T-helper 2 cell (primary cell): ENCODE measurements at places on chromosomes 2 and 18.

DNA sequence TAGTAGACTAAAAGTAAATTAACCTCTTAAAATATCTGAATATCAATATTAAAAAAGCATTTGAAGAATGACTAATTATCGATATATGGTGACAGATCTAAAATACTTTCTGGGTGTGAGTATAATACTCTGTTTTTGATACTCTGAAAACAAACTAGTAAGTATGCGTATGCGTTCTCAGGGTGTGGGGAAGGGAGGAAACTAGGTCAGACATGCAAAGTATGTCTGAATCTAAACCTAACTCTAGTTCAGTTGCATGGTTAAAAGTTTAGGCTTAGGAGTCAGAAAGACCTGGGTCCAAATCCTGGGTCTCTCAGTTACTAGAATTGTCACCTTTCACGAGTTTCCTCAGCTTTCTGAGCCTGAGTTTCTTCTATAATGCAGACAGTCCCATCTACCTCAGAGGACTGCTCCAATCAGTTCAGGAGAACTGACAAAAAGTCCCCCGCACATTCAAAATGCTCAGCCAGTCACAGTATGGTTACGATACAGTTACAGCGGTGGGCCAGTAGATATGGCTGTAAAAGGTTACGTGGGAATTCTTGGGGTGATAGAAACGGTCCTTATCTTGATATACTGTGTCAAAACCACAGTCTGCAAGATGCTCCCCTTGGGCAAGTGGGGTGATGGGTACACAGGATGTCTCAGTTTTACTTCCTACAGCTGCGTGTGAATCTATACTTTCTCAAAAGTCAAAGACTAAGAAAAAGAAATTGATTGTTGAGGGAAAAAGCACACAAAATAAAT is 29.2 kb downstream of the UNC50 start:
- peak; percentile 88 for DNase-seq

DNA sequence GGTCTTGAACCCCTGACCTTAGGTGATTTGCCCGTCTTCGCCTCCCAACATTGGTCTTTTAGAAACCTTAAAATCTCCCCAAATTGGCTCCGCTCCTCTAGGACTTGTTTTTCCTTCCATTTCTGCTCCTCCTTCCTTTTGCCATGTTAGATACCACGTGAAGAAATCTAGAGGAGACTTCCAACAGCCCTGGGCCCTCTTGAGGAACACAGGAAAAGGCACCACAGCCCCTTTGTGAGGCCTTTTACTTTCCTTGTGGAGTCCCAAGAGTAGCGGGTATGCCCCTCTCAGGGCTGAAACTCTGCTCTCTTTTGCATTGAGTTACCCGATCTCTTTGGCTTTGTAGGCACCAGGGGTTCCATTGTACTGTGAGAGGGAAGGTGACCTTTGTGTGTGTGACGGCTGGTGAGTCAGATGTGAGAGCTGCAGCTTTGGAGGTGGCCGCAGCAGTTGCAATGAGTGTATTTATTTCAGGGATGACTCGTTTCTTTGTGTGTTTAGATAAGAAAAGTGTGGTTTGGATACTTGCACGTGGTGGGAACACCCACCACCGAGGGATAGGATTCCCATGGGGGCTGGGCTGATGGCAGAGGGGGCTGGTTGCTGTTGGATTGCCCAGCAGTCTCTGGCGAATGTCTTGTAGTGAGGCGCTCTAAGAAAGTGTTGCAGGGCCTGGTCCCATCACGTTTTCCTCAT is 218.4 kb upstream of the HS6ST1 start:
- peak; percentile 61 for DNase-seq

DNA sequence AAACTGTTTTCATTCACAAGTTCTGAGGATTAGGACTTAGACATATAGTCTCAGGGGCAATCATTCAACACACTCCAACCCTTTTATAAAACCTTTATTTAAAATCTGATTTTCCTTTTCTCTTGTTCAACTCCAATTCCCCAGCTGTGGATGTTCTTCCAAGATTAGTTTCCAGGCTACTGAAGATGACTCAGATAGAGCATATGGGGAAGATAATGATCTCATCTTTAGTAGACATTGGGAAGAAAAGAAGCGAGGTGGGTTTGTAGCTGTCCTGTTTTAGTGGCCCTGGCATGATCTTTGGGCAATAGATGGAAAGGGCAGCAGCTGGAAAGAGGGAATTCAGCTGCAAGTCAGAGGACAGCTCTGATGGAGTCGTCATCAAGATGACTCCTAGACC is 247.7 kb upstream of the CCDC68 start:
- DNase-seq: no peak

- DNase-seq: no peak
Observed at GRCh38 chr2:222978850-222979249, 73.1 kb upstream of the KCNE4 start.

DNA sequence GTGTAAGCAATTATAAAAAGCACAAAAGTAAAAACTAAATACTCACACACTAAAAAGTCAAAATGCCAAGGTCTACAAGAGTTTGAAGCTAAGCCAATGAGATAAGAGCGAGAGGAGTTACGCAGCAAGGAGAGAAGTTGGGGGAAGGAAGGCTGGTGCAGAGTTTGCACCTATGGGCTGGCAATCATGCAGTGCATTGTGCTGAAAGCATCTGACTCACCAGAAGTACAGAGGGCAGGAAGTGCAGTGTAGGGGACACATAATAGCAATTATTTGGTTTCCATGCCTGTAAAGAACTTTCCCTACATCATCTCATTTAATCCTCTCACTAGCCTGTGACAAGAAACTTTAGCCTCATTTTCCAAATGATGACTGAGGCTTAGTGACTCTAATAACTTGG is 142.7 kb upstream of the KYNU start:
- no peak for DNase-seq

DNA sequence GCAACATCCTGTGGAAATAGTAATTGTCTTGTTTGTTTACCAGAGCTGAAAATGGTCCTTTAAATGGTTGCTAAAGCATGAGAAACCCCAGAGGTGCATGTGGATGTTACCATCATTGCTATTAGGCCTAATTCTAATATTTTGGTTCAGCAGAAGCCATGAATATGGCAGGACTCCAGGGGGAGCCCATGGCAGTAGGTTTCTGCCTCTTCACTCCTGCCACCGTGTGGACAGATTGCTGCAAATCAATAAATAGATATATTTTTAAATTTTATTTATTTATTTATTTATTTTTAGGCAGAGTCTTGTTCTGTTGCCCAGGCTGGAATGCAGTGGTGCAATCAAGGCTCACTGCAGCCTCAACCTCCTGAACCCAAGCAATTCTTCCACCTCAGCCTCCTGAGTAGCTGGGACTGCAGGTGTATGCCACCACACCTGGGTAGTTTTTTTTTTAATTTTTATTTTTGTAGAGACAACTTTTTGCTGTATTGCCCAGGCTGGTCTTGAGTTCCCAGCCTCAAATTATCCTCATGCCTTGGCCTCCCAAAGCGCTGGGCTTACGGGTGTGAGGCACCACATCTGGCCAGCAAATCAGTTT is 54.9 kb upstream of the CAPN13 start:
- DNase-seq: no peak

- no peak for DNase-seq
Observed at GRCh38 chr2:219500135-219500534, 1.4 kb downstream of the GMPPA start.

DNA sequence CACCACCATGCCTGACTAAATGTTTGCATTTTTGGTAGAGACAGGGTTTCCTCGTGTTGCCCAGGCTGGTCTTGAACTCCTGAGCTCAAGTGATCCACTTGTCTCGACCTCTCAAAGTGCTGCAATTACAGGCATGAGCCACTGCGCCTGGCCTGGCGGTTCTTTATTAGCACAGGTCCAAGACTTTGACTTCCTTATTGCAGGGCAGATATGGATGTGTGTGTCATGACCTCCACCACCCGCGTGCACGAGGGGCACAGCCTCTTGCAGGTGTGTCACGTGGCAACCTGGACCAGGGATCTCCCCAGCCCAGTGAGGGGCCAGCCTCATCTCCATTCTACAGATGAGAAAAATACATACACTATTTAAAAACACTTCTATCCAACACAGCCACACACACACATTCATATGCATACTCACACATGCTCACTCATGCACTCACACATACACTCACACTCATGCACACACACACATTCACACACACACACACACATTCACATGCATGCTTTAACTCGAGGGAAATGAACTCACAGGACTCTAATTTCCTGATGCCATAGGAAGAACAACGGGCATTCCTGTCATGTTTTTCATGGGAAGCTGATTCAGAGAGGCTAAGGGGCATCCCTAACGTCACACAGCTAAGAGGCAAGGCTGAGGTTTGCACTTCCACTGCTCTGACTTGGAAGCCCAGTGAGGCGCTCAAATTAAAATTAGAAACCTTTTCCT is 38.8 kb downstream of the RRM2 start:
- DNase-seq: no peak

DNA sequence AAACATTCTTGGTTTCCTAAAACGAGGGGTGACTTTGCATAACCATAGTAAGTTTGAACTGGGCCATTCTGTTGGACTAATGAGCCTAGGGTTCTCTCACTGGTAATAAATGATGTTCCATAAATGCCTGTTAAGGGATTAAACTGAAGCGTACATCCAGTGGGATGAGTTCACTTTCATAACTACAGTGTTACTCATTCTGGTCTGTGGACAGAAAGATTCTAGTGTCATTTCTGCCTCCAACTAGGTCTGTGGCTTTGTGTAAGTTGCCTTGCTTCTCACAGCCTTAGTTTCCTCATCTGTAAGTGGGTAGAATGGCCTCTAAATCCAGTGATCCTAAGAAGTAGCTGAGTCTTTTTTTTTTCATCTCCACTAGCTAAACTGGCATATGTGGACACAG is 1860.6 kb upstream of the PIK3C3 start:
- DNase-seq: no peak

- DNase-seq: no peak
Observed at GRCh38 chr2:95121093-95121406, 558 bp downstream of the MRPS5 start.

DNA sequence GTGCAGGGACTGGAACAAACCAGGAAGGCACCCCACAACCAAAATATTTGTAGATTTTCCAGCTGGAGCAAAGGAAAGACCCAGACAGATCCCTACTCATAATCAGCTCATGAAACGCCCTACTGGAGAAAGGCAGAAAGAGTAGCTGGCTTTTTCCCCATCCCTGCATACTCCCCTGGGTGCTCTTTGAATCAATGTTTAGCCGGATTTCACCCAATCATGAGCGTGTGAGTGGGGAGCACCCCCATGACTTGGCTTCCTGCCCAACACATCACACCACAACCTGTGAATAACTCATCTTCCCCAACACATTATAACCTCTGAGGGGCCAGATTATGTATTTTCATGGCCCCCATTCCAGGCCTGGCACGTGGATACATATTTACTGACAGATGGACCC is 35.1 kb upstream of the SLC14A1 start:
- no peak for DNase-seq

DNA sequence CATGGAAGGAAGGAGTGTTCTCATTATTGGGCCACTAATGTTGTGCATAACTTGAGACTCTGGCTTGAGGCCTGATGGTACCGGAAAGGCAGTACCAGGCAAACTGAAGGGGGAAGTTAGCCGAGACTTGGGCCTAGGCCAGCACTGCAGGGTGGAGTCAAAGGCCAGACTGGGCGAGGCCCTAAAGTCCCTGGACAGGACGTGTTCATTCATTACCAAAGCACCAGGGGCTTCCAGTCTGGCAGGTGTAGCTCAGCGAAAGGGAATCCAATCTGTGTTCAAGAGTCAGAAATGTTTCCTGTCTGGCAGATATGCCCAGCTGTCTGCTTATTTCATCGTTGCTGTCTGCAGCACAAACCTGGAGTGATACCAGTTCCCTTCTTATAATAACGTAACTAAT is 4.7 kb upstream of the ITSN2 start:
- DNase-seq: no peak

- no peak for DNase-seq
Observed at GRCh38 chr2:171308280-171309054, 125.3 kb downstream of the METTL8 start.

DNA sequence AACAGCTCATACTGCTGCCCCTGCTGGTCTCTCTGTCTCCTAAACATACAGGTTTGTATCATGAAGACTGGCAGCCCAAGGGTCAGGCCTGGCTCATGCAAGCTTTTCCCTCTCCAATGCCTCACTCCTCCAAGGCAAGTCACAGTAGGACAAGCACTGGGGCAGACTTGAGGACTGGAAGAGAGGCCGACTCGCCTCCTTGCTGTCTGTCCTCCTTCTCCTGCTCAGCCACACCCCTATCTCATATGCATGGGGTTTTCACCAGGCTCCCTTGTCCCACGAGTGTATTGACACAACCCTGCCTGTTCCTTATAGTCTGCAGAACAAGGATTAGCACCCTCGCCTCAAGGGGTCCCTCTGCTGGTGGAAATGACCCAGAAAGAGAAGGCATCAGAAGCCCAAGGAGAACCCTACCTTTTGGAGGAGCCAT is 223.7 kb downstream of the SOX11 start:
- DNase-seq: no peak
